MCF 10A (cell line): ENCODE measurements at places on chromosomes 2 and 18. TPM values are rescaled to one million over a fixed set of nuclear protein-coding genes. Genes with fewer than 3 reads are reported as not detected.

DNA sequence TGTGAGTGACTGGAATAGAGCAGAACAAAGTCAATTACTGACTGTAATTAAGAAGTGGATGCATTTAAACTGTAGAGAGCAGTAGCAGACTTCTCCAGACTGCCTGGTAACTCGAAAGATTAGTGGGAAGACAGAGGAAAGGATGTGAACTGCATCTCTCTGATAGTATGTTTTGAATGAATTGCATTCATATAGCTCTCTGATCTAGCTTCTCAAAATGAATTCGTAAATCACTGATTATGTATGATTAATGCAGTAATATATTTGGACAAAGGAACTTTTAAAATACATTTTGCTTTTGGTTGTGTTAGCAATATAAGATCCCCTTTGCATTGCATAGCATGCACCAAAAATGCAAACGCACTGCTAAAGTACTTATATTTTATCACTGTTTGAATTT lies 304.0 kb downstream of the ARHGAP15 start:
- DNase-seq: peak; percentile 6

DNA sequence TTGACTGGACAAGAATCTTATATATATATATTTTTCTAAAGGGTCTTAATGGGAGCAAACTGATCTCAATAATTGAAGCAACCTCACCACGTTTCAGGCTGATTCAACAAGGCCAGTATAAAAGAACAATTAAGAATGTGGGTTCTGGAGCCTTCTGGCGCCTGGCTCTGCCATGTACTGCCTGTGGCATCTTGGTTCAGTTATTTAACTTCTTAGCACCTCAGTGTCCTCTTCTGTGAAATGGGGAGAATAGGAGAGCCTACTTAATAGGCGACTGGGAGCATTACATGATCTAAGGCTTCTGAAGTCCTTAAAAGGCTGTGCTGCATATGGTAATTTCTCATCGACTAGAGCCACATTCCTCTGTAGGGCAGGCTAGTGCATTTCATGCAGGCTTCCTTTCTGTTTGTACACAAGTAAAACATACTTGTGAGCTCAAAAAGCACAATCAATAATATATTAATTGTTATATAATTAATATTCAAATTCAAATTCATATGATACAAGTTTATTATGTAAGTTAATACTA lies 118.4 kb upstream of the LYPD1 start:
- DNase-seq: no peak

GRCh38 chr2:84823788-84824187 lies 57.1 kb downstream of the TRABD2A start:
- no peak for DNase-seq

- no peak for DNase-seq
These were observed 178.2 kb downstream of the PLCL1 start for GRCh38 chr2:197982565-197982964.

DNA sequence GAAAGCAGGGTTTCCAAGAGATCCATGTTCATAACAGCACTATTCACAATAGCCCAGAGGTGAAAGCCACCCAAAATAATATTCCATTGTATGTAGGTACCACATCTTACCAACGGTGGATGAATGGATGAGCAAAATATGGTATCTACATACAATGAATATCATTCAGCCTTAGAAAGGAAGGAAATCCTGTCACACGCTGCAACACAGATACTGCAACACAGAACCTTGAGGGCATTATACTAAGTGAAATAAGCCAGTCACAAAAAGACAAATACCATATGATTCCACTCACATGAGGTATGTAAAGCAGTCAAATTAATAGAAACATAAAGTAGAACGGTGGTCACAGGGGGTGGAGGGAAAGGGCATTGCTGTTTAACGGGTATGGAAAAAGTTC lies 155.7 kb downstream of the DTNB start:
- no peak for DNase-seq

DNA sequence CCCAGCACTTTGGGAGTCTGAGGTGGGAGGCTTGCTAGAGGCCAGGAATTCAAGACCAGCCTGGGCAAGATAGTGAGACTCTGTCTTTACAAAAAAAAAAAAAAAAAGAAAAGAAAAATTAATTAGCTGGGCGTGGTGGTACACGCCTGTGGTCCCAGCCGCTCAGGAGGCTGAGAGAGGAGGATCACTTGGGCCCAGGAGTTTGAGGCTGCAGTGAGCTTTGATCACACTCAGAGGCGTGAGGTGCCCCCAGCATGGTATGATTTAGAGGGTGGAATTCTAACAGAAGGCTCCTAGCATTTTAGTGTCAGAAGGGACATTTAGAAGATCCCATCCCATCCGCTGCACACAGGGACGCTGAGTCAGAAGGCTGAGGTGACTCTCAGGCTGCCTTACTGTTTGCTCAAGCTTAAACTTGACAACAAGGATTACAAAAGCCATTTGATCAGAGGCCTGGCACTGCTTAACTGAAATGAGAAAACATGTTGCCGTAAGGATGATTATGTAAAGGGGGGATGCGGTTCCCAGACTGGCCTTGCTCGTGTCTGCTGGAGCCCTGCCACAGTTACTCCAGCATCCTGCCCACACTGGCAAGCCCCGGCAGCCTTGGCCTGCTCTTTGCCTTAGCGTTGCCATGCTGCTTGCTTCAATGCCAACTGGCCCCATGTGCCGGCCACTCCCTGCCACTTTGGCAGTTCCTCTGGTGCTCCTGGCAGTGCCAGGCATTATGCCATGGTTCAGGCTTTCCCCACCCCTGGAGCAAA lies 45.6 kb upstream of the SLC1A4 start:
- DNase-seq: peak; percentile 98

DUSP2 gene
- total RNA-seq: 1.3 and 3.3 TPM in 2 replicates

C1QL2 gene
- not detected in 2 replicates for total RNA-seq

SMYD1 gene
- total RNA-seq: not detected in 2 replicates

DNA sequence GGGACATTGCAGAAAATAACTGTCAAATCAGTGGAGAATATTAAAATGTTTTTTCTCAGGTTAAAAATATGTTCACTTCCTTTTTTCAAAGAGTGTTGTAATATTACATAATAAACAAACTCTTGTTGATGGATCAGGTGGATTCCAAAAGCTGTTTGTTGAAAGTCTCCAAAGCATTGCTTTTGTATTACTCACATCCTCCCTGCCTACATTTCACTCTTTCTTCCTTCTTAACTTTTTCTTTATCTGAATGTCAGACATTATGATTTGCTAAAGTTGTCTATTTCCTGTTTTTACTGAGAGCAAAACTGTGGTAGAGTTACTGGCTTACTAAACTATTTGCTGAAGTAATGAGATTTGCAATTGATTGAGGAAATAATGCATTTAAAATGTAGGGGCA lies 92.1 kb downstream of the CDH19 start:
- DNase-seq: peak; percentile 52

GRCh38 chr2:1420746-1421480 lies 7.7 kb downstream of the TPO start:
- DNase-seq: no peak

DNA sequence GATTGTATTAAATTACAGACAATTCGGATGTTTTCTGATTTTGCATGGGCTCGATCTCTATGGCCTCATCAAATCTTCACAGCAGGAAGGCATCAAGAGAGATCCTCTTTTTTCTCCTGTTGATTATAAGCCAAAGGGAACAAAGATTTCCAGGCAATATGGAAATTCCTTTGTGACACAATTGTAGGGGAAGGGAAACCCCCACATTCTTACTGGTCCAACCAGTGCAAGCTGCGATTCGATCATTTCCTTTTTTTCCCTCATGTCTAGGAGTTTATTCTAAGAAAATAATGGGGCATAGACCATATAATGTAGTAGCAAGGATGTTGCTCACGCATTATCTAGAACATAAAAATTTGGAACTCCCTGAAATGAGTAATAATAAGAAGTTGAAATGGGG lies 87.7 kb downstream of the LYPD6 start:
- no peak for DNase-seq

ECEL1 gene
- not detected in 2 replicates for total RNA-seq

DNA sequence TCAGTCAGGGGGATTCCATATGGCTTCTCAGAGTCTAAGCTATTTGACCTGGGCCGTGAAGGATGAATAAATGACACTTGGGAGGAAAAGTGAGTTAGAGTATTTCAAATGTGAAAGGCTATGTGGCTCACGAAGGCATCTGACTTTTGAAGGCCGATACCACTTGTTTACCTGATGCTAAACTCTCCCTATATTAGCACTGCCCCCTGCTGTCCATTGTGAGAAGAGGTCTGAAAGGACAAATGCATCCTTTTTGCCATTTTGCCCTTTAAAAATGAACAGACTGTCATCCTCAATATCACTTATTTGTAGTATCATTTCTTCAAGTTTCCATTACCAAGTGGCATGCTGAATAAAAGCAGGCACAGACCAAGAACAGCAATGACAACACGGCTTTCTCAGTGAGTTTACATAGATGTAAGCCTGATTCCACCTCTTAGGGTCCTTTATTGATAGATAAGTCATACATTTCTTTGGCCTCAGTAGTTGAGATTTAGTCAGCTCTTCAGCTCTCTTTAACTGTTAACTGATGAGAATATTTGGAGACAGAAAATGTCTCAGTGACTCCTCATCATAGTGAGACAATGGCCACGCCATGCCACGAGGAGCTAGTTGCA lies 40.1 kb downstream of the DOCK10 start:
- peak; percentile 88 for DNase-seq

PIGN gene
- total RNA-seq: 29.4 and 29.5 TPM in 2 replicates

- no peak for DNase-seq
These were observed 227.5 kb downstream of the HDAC4 start for GRCh38 chr2:239173301-239173700.

DNA sequence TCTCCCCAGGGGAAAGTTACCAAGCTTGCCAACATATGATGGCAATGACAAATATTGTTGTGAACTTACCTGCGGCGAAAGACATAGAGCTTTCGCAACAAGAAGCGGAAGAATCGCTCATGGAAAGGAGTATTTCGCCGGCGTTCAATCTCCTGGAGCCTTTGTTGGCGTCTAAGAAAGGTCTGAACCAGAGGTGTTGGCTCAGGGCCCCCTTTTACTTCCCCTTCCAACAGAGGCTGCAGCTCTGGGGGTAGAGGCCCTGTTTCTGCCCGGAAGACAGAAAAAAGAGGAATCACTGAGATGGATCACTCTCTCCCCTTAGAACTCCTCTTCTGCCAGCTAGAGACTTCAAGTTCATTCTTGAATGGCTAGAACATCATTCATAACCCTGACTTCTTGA lies 10.8 kb downstream of the GGCX start:
- no peak for DNase-seq

ABCB6 gene
- total RNA-seq: 13.8 and 18.8 TPM in 2 replicates

DNA sequence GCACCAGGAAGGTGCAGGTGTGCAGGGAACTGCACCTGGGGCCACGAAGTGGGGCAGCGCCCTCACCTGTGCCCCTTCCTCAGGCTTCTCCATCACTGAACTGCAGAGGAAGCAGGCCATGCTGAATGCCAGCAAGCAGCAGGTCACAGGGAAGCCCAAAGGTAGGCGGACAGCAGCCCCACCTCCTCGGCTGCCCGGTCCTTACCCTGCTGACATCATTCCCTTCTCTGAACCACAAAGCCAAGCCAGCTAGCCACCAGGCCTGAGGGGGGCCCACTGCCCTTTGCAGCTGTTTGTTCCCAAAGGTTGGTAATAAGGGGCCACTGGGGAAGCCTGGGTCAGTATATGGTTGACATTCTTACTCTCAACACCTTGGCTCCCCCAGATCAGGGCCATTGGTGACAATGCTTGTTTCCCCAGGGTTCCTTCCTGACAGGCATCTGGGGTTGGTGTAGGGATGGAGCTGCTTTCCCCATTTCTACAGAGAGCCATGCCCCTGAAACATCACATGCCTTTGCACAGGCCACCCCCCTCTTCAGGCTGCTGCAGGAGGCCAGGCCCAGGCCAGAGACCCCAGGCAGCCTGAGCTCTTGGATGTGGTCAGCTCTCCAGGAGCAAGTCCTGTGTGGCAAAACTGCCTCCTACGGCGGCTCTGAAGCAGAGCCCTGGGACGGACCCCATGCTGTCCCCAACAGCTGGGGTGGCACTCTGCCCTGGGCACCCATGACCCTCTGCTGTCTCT lies 47.8 kb downstream of the FAM168B start:
- no peak for DNase-seq

RAMP1 gene
- total RNA-seq: 4.3 and 11.2 TPM in 2 replicates

DNA sequence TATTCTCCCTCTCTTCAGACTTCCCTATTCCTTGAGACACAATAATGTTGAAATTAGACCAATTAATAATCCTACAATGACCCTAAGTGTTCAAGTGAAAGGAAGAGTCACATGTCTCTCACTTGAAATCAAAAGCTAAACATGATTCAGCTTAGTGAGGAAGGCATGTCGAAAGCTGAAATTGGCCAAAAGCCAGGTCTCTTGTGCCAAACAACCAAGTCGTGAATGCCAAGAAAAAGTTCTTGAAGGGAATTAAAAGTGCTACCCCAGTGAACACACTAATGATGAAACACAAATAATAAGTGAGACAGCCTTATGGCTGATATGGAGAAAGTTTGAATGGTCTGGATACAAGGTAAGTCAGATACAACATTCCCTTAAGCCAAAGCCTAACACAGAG lies 115.4 kb downstream of the PXDN start:
- DNase-seq: peak; percentile 98

DNA sequence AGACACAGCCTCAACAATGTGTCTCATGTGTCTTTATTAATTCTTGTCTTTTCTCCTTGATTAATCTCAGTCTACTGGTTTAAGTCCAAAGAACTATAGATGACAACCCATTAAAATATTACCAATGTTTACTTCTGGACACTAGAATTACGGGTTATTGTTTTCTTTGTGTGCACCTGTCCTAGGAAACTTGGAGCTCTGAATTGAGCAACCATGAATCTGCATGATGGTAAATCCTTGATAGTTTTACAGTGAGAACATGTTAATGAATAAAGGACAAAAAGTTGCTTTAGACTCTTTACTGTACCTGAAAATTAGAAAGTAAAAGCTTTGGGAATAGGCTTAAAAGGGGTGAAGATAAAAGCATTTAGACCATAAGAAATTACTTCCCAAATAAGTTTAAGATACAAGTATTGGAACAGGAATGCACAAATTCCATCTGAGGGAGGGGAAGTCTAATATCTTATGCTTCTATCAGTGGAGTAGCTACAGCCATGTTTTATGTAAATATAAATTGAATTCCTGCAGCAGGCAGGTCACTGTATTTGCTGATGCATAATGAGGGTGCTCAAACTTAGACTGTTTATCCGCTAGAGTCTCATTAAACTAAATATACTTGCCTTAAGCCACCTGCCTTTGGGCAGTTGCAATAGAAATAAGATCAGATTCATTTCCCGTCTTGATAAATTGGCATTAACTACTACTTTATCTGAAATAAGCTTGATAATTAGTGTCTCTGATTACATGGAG lies 603.7 kb upstream of the GCFC2 start:
- DNase-seq: no peak

TMEM163 gene
- total RNA-seq: not detected in 2 replicates

DNA sequence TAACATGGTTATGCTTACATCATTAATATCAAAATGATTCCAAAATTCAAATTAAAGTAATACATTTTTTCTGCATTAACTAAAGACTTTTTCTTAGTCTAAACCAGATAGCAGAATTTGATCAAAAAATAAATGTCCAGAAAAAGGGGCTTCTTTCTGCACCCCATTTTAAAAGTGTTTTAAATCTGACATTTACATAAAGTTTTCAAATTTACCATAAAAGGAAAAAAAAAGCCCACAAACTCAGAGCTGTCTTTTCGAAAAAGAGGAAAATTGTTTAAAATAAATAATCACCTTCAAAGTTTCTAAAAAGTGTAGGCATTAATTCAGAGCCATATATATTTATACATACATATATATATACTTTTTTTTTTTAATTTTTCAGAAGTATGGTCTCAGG lies 1.5 kb downstream of the FASTKD1 start:
- no peak for DNase-seq
